HS-5 (cell line): ENCODE measurements at places on chromosomes 4 and X.
A peak's percentile ranks its signal among the peaks of the same experiment; 100 is the strongest.

DNA sequence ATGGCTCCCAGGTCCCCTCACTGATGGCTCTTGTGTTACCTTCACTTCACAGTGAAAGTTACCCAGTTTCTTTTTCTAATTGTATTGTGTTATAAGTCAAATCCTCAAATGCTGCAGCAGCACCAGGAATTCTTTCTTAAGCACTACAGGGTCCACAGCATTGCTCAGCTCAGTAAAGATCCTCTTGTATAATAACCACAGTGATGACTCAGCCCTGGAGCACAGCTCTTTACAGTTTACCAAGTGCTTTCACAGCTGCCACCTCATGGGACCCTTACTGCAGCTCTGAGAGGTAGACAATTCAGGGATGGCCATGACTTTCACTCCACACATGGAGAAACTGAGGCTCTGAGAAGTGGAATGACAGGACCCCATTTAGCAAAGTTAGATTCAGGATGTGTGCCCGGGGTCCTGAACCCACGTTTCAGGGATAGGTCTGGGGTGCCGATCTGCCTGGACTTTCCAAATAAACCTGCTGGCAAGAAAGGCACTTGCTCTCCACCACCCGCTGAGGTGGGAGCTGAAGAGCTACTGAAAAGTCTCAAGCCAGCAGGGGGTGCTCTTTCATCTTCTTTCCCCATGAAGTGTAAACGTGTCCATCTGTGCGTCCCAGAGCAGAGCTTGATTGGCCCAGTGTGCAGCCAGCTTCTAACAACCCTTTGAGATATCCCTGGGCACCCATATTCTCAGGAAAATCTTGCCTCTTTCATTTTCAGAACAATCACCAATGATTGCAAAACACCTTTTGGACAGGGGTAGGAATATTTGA is 35.7 kb upstream of the GABRQ start:
- DNase-seq, result peak; percentile 2

GRCh38 chrX:46782034-46782433 is 23.1 kb upstream of the SLC9A7 start:
- no peak for DNase-seq

- DNase-seq, result no peak
Measured at GRCh38 chr4:43234626-43235415, 342.3 kb downstream of the GRXCR1 start.

- DNase-seq, result no peak
Measured at GRCh38 chr4:106010761-106011160, 115.5 kb downstream of the NPNT start.

DNA sequence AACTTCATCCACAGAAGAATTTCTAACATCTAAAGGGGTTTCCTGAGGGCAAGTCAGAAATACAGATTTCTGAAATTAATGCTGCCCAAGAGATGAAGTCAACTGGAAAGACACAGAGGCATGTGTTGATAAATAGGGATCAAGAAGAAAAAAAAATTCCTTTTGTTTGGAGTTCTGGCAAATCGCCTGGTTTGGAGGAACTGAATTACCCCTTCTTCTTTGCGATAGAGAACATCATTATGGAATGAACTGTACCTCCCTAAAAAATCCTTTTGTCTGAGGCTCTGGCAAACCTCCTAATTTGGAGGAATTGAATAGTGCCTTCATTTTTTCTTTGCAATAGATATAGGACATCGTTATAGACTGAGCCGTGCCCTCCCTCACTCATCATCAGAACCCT is 200.9 kb downstream of the DHRSX start:
- DNase-seq, result no peak
